ENCODE measurements at places on chromosomes 1 and 21.

DNA sequence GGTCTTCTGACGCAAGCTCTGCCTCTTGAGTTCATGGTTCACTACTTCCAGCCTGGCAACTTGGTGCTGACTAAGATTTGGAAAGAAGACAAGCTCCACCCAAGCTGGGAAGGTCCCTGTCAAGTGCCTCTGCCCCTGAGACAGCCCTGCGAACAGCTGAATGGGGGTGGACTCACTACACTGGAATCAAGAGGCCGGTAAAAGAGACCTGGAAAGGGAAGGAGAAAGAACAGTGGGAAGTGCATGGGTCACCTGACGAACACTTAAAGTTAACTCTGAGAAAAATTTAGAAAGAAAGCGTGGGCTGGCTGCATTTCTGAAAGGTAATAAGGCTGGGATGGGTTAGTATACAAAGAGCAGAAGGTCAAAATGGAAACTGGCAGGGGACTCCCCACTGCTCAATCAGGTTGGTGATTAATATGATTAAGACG is 26.1 kb upstream of the ZNF496 start:
- no peak for DNase-seq

DNA sequence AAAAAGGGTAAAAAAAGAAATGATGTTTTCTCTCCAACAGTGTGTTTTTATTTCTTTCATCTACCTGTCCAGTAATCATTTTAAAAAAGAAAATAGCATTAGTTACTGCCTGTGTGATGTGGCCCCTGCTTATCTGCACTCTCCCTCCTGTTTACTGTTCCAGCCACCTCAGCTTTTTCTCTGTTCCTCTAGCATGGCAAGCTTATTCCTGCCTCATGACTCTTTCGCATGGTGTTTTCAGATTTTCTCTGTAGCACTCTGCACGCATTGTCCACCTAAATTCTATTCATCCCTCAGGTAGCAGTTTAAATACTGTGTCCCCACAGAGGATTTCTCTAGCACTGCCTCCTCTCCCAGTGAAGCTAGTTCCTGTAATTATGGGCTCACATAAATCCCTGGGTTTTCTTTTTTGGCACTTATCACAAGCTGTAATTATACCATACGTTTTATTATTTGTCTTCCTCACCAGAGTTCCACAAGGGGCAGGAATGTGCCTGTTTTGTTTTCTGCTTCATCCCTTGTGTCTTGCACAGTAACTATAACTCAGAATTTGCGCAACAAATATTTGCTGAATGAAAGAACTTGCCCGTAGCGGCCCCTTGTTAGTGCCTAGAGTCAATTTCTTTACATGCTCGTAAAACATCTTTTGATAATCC is 51.4 kb upstream of the LRIG2 start:
- DNase-seq, result no peak

GRCh38 chr21:29105218-29105617 is 25.2 kb upstream of the MAP3K7CL start:
- no peak for DNase-seq

- no peak for DNase-seq
Observed at GRCh38 chr1:65615859-65616258, 176.8 kb upstream of the PDE4B start.

- DNase-seq, result no peak
Observed at GRCh38 chr1:34844252-34844634, 15.3 kb downstream of the SMIM12 start.

Measured in brain pericyte (primary cell).